Adipocyte (in vitro differentiated cells): ENCODE measurements at places on chromosomes 1 and 21.
A peak's percentile ranks its signal among the peaks of the same experiment; 100 is the strongest.

DNA sequence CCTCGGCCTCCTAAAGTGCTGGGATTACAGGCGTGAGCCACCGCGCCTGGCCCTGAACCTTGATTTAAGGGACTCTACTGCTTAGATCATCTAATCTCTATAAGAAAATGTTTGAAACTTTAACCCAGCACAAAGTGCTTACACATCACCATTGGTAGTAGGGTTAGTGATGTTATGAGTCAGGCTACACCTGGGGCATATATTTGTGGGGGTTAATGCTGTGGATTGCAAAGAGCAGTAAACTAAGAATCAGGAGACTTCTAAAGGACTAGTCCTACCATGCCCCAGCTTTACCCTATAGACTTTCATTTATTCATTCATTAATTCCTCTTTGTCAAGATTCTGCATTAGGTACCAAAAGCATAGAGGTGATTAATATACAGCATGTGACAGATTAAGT is 880.5 kb downstream of the TTLL7 start:
- DNase-seq = no peak

- no peak for DNase-seq
Observed at GRCh38 chr1:161351482-161351881, 16.2 kb downstream of the CFAP126 start.

GRCh38 chr1:12384836-12385456 is 155.1 kb downstream of the VPS13D start:
- no peak for DNase-seq

GRCh38 chr1:55931081-55931940 is 648.1 kb downstream of the PLPP3 start:
- DNase-seq = peak; percentile 36

DNA sequence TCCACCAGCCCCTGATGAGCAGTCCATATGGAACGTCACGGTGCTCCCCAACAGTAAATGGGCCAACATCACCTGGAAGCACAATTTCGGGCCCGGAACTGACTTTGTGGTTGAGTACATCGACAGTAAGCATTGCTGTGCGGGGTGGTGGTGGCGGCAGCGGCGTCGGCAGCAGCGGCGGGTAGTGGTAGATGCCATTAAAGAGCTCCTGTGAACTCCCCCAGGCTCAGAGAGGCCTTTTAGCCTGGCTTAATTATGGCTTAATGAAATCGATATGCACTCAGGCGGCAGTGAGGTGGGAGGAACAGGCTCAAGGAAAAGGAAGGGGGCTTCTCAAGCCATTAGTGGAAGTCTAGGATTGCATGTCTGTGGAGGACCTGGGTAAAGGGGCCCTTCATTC is 41.9 kb upstream of the CNTN2 start:
- no peak for DNase-seq

DNA sequence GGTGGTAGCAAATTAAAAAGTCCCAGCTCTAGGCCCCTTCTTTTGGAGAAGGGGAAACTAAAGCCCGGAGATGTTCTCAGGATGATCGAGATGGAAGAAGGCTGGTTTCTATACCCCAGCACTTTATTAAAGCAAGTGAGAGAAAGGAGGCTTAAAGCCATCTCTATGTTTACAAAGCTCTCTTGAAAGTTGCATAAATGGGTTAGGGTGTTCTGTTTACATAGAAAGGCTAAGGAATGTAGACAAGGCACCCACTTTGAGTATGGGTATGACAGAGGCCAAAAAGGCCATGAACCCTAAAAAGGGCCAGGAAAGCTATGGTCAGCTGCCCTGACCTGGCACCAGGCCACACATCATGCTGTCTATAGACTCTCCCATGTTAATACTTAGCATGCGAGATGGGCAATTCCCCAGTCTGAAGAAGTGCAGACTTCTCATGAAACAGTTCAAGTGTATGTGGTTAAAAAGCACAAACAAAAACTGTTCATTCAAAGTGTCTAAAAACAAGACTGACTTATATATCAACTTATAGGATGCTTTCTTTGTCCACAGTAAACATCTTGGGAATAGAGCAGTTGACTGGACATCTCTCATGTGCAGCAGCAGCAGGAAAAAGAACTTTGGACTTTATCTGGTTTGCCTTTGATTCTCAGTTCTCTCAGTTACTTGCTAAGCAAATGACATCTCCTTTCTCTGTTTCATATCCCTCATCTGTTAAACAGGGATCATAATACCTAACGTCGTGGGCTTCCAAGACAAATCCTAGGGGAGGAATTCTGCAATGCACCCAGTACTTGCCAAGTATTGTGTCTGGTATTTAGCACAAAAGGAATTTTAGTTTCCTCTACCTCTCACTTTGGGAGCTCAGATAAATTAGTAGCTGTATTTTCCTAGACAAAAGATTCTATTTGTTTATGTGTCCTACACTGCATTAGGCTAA is 521.6 kb downstream of the PLPP3 start:
- peak; percentile 32 for DNase-seq

- peak; percentile 47 for DNase-seq
Observed at GRCh38 chr1:95018602-95019369, 54.0 kb downstream of the ALG14 start.

DNA sequence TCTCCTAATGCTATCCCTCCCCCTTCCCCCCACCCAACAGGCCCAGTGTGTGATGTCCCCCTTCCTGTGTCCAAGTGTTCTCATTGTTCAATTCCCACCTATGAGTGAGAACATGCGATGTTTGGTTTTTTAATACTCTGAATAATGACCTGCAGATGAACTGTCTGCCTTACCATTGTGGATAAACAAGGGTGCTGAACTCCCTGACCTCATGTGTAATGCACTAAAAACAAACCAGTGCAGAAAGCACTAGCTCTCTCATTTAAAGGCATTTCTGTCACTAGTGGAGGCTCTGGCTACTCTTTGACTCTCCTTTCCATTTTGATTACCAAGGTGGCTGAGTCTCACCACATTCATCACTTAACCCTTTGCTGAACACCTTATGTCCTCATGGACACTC is 23.1 kb upstream of the TRAF3IP3 start:
- DNase-seq = no peak

DNA sequence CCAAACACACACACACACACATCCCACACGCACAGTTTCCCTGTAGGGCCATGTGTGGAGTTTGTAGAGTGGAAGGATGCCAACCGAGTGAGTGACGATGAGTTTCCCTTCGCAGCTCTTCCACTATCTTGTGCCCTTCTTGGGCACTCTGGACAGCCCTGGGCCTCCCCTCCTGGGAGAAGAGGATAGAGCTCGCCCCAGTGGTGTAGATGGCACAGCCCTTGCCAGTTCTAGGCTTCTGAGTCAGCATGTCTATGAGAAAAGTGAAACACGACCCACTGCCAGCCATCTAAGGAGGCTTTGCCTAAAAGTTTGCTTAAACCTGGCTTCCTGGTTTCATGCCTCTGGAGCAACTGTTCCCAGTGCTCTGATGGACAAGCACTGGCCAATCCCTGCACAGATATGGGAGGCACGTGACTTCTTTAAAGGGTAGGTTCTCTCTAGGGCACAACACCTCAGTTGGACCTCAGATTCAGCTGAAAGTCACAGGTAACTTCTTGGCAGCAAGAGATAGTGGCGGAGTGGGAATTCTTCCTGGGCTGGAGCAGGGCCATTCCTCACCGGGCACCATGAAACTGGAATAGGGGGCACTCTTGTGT is 195.9 kb upstream of the GALNT2 start:
- DNase-seq = no peak

GRCh38 chr1:119874186-119874585 is 22.1 kb downstream of the ADAM30 start:
- no peak for DNase-seq

DNA sequence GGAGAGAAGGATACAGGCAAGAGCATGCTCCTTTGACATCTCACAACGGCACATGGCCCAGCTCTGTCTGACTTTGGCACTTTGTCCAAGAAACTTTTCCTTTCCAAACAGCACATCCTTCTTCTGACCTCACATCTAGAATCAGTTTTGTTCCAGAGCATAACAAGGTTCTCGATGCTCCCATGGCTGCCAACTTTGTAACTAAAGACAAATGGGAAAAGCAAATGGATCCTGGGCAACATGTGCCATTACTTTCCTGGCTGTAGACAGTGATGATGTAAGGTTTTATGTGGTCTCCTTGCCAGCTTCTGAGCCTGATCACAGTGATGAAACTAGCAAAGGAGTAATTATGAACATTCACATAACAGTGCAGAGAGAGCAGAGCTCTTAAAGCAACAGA is 171.8 kb upstream of the C1orf87 start:
- peak; percentile 36 for DNase-seq

GRCh38 chr21:27408826-27409225 is 441.9 kb upstream of the ADAMTS5 start:
- DNase-seq = no peak

- no peak for DNase-seq
Observed at GRCh38 chr1:47161298-47162040, 24.2 kb downstream of the CYP4A22 start.

DNA sequence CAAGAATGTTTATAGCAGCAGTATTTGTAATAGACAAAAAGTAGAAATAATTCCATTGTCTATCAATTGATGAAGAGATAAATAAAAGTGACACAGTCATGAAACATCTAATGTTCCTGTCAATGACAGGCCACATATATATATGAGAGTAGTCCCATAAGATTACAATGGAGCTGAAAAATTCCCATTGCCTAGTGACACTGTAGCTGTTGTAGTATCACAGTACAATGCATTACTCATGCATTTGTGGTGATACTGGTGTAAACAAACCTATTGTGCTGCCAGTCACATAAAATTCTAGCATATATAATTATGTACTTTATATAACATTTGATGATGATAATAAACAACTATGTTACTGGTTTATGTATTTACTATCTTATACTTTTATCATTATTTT is 141.9 kb upstream of the LYPLAL1 start:
- no peak for DNase-seq

GRCh38 chr1:29688471-29689365 is 452.4 kb downstream of the PTPRU start:
- peak; percentile 71 for DNase-seq
